ENCODE measurements at places on chromosomes 12 and 14.
A peak's percentile ranks its signal among the peaks of the same experiment; 100 is the strongest.

GRCh38 chr14:100857923-100858837, 32.3 kb downstream of the MEG3 start:
- DNase-seq = no peak

- DNase-seq = no peak
These were observed 108.6 kb upstream of the FZD10 start for GRCh38 chr12:130053651-130054069.

DNA sequence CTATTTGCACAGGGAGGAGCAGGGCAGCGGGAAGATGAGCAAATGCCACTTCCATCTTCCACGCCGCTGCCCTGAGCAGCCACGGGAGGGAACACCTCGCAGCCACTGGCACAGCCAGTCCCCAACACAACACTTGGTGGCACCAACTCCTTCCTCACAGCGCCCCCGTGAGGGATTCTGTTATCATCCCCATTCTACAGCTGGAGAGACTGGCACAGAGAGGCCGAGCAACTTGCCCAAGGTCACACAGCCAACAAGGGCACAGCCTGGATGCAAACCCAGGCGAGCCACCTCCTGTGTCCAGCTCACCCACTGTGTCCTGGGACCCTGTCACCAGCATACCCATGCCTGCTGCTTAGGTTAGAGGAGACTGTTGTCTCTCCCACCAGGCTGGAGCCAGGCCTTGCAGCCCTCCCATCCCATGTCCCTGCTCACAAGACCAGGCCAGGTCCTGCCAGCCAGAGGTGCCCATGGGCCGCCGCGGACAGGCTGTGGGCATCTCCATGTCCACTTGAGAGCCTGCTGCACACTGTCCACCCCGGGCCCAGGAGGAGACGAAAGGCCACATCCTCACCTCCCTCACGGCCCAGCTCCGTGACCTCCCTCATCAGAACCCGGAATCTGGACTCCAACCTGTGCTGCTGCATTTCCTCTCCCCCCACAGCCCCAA, 57.0 kb downstream of the NCOR2 start:
- DNase-seq = no peak

DNA sequence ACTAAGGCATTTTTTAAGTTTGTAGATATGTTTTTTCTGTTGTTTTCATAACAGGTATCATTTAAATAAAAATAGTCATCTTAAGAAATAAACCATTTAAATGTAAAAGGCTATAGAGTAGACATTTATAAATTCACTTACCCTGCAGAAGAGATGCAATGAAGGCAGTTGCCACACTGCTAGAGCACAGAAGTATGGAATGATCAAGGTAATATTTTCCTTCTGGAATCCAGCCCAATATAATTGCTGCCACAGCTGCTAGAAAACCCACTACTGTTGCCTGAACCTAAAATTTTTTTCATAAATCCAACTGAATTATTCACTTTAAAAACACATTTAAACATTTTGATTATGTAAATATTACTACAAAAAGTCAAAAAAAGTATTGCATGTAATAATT, 69.2 kb downstream of the SLC41A2 start:
- DNase-seq = no peak

- DNase-seq = no peak
These were observed 15.8 kb downstream of the ATP5MC2 start for GRCh38 chr12:53660041-53660440.

DNA sequence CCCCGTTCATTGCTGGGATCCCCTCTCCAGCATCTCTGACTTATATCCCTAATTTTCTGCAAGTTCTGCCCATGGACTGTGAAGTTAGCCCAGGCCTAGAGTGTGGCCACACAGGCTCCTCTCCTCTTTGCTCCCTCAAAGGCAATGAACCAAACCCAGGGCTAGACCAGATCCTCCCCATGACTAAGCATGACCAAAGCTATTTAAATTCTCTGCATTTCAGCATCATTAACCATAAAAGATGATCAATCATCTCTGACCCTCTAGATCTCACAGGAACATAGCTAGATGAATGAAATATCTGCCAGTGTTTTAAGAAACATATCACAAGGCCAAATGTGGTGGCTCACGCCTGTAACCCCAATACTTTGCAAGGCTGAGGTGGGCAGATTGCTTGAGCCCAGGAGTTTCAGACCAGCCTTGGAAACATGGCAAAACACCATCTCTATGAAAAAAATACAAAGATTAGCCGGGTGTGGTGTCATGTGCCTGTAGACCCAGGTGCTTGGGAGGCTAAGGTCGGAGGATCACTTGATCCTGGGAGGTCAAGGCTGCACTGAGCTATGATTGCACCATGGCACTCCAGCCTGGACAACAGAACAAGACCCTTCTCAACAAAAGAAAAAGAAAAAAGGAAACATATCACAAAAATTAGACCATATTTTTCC, 2.2 kb upstream of the KRT3 start:
- DNase-seq = no peak

GRCh38 chr12:71664411-71665089, 449 bp downstream of the THAP2 start:
- DNase-seq = no peak

DNA sequence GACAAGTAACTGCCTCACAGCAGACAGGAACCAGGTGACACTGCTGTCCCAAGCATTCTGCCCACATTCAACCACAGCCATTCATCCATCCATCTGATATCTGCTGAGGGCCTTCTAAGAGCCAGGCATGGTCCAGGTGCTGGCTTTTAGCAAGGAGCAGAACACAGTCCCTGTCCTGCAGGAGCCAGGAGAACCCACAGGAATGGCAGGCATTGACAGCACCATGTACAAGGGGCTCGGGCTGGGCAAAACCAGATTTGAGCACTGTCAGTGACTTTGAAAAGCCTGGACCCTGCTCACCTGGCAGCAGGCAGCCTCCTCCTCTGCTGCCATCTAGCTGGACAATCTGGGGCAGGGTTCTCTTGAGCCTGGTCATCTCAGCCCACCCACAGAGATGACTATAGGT, 137.0 kb downstream of the ZFP36L1 start:
- DNase-seq = peak; percentile 22

GRCh38 chr12:23626791-23627190, 322.7 kb downstream of the SOX5 start:
- DNase-seq = no peak

- DNase-seq = no peak
These were observed 19.3 kb downstream of the NTF3 start for GRCh38 chr12:5451251-5451650.

DNA sequence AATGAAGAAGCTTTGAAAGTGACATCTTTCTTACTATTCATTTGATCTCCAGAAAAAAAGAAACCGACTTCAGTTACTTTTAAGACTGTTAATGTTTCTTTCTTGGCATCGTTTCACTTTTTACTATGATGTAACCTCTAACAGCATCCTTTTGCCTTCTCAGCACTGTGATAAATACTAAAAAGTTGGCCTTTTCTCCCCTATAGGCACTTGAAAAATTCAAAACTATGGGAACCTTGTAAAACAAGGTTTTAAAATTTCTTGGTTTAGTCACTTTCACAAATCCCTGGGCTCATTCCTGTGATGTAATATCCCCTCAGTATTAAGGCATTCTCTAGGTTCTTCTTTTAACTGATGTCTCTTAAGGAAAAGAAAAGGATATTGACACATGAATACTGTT, 281.8 kb downstream of the EGLN3 start:
- no peak for DNase-seq

GRCh38 chr12:53217051-53217930, 10.2 kb upstream of the ITGB7 start:
- DNase-seq = peak; percentile 72

- DNase-seq = no peak
These were observed 1044.0 kb upstream of the TMEM132C start for GRCh38 chr12:127223011-127223410.

- no peak for DNase-seq
These were observed 134.6 kb downstream of the ESR2 start for GRCh38 chr14:64159588-64159987.

DNA sequence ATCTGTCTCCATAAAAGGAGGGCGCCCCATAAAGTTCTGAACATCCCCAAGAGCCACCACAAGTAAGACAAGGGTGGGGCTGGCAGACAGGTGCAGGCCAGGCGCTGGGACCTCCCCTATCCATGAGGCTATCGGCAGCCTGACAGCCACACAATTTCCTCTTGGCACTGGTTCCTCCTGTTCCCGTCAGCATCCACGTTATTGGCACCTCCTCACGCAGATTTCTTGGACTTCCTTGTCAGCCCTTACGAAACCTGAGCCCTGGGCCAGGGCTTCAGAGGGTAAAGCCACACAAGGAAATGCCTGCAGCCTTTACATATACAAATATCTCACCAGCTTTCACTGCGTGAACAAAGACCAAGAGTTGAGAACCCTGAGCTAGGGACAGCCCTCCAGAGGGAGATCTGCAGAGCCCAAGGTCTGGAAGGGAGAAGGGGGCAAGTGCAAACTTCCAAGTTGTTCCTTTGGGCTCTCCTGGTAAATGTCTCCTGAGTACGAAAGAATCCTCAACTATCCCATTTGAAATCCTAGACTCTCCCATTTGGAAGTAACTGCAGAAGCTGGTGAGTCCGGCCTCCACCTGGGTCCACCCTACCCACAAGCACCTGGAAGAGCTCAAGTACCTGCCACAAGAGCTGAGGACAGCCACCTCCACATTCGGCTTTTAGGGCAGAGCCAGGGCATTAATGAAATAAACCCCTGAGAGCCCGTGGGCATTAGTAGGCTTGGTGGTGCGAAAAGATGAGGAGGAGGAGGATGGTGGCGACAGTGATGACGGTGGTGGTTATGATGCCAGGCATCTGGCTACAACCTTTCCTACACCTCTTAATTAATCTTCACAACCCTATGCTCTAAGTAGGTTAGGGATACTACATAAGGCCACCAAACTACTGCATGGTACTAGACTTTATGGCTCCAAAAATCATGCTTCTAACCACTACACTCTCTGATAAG, 5.5 kb upstream of the TC2N start:
- DNase-seq = no peak

GRCh38 chr12:72365151-72365550, 93.0 kb downstream of the TRHDE start:
- no peak for DNase-seq

- no peak for DNase-seq
These were observed 89.7 kb downstream of the TMCC3 start for GRCh38 chr12:94560431-94561221.

DNA sequence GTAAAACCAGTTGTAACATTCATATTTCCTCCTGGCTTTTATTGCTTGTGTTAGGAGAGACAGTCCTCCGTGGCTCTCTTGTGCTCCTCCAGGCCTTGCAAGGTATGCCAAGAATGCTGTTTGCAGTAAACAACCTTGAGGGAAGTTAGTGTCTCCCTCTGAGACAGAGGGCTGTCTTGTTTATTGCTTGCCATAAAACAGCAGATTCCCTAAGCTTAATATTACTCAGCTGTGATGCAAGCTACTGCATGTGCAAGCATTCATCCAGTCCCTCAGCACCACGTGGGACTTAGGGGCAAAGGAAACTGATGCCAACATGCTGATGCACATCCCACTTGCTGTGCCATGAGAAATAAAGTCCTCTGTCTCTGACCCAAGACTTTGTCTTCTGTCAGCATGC, 6.6 kb downstream of the POMT2 start:
- no peak for DNase-seq

DNA sequence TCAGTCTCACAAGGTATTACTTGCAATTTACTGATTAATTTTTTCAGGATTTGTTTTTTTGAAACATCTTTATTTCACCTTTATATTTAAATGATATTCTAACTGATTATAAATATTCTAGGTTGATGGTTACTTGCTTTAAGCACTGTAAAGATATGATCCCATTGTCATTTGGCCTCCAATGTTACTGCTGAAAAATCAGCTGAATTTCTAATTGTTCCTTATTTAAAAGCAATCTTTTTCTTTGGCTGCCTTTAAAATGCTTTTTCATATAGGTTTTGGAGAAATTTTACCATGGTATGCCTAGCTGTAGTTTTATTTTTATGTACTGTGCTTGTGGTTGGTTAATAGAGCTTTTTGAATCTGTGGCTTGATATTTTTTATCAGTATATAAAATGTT, 275.6 kb upstream of the PPFIA2 start:
- no peak for DNase-seq

- no peak for DNase-seq
These were observed 18.1 kb downstream of the SSH1 start for GRCh38 chr12:108839018-108839889.

DNA sequence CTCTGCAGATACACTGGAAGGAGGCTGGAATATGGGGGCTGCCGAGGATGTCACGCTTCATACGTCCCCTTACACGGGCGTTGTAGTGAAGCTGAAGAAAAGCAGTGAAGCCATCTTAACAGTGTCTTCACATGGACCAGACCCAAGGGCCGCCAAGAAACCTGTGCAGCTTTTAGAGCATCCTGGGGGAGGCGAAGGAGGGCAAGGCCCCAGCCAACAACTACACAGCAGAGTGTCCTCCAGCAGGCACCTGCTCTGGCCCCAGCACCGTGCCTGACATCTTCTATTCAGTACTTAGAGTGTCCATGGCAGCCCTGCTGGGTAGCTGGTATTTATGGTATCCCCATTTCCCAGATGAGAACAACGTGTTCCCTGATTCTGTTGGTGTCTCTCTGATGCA, 48.9 kb upstream of the RIN3 start:
- DNase-seq = no peak

DNA sequence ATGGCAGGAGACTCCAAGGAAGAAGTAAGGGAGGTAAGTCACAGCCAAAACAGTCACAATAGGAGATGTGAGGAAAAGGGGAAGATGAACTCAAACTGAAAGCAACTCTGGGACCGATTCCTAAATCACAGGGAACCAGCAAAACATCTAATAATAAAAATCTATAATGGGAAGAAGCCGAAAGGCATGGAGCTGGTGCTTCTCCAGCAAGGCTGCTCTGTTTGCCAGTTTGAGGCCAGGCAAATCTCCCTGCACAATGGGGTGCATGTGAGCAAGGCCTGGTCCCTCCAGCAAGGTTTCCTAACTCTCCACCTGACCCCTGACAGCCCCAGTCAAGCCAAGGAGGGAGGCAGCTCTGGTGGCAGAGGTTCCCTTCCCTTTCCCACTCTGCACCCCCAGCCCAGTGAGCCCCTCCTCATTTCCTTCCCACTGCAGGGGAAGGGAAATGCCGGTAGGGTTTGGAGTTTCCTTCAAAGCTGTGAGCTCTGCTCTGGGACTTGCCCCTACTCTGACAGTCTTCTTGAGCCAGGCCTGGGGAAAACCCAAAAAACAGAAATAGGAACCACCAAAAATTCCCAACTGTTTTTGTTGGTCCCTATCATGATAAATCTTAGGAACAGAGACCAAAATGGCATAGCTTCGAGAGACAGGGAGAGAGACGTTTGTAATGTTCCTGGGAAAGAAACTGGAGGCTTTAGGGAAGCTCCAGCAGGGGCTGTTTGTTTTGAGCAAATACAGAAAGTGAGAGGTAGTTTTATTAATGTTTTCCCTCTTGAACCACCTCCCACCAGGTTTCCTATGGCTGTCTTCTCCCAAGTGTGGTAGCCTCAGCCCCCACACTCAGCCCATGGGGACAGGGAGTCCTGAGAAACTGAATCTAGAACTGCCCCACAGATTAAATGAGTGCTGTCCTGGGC, 34.6 kb downstream of the FMNL3 start:
- no peak for DNase-seq

DNA sequence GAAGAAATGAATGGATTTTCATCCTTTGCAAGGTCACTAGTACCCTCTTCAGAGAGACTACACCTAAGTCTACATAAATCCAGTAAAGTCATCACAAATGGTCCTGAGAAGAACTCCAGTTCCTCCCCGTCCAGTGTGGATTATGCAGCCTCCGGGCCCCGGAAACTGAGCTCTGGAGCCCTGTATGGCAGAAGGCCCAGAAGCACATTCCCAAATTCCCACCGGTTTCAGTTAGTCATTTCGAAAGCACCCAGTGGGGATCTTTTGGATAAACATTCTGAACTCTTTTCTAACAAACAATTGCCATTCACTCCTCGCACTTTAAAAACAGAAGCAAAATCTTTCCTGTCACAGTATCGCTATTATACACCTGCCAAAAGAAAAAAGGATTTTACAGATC, 40.8 kb downstream of the SPATA7 start:
- DNase-seq = no peak

Measured in activated T-cell treated with anti-CD3 and anti-CD28 coated beads, Interleukin-2, amount 50 U/mL, for 24 hours (primary cell).